ENCODE measurements at places on chromosomes 6 and 20.

- no peak for DNase-seq
Observed at GRCh38 chr20:59578436-59579403, 25.6 kb upstream of the PHACTR3 start.

DNA sequence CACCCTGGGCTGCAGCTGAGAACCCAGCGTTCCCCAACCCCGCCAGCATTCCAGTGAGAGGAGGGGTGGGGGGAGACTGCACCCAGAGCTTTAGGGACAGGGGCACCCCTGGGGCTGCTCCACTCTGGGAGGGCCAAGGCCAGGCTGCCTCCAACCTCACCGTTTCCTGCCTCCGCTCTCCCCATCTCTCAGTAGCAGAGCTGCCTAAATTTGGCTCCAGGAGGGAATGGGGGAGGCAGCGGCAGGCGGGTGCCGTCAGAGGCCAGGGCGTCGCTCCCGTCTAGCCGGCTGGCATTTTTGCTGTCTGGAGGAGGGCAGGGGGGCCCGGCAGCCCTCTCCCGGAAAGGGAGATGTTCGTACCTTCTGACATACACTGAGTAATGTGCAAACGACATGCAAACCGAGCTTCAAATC lies 46.6 kb downstream of the NOL4L start:
- DNase-seq: peak; percentile 56

- no peak for DNase-seq
Observed at GRCh38 chr20:10268636-10269035, 50.0 kb downstream of the SNAP25 start.

DNA sequence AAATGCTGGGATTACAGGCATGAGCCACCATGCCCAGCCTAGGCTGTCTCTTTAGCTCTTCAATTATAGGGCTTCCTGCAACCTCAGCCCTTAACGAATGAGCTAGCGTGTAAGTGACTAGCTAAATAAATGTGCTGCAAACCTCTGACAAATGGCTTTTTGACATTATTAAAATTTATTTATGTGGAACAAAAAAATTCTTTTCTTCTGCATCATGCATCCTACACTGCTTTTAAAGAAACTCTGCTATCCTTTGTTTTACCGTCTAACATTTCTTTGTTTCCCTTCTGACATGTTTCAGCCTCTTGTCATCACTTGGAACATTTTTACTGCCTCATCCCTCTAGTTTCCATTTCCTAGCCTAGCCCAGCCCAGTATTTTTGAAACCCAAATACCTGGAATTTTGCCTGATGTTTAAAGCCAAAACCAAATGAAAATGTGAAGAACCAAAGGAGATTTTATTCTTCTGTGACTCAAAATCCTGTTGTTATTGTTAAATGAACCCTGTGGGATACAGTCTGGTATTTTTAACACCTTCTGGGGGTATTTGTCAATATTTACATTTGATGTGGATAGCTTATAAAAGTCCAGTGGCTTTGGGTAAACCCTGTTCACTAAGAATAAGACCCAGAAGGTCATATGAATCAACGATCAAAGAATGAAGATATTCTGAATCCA lies 9.5 kb downstream of the NT5E start:
- peak; percentile 19 for DNase-seq

Measured in NCI-H69 (cell line).